ENCODE measurements at places on chromosomes 4 and X. TPM values are rescaled to one million over a fixed set of nuclear protein-coding genes. Genes with fewer than 3 reads are reported as not detected.

DNA sequence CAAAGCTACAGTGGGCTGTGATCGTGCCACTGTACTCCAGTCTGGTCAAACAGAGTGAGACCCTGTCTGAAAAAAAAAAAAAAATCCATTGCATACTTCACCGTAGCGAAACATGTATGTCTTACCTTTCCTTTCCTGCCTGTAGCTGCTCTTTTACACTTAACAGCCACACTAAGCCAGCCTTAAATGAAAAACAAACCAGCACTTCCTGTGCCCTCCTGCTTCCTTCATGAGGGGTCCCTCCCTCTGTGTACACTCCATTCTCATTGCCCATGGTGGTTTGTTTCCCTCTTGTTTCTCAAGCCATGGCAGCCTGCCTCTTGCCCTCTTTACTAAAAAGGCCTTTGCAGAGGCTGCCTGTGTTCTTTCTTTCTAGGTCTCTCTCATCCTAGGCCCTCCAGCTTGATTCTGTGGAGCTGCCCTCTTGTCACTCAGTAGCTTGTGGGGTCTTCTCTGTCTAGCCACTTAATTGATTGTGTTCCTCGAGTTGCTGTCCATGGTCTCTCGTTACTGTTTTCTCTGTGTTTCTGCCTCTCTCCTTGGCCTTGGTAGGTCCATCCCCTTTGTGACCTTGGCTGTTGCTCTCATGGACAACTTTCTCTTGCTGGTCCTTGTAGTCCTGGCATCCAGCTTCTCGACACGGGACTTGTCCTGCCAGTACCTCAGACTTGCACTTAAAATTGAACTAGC is 52.1 kb upstream of the MSANTD1 start:
- no peak for DNase-seq

GRCh38 chrX:39248330-39248729 is 447.1 kb downstream of the MID1IP1 start:
- no peak for DNase-seq

GRCh38 chrX:43557792-43558191 is 98.3 kb upstream of the MAOA start:
- peak; percentile 8 for DNase-seq

DNA sequence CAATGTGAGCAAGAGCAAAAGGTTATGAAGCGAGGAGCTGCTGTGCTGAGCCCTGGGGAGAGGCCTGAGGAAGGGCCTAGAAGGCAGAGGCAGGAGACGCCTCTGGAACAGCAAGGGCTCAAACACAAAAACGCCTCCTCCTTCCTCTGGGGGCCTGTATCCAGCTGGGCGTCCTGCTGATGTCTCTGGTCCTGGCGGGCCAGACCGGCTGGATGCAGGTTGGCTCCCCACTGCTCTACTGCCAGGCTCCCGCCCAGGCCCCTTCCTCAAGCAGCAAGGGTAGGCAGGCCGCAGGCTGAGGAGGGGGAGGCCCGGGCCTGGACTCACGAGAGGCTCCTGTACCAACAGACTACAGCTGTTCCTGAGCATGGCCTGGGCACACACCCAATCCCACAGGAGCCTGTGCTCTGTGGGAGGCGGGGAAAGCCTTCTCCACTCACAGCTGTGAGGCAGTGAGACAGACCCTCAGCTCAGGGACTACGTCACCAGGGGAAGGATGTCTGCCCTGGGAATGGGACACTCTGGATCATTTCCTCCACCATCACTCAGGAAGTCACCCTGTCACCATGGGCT is 2.3 kb downstream of the HAUS7 start:
- no peak for DNase-seq

DNA sequence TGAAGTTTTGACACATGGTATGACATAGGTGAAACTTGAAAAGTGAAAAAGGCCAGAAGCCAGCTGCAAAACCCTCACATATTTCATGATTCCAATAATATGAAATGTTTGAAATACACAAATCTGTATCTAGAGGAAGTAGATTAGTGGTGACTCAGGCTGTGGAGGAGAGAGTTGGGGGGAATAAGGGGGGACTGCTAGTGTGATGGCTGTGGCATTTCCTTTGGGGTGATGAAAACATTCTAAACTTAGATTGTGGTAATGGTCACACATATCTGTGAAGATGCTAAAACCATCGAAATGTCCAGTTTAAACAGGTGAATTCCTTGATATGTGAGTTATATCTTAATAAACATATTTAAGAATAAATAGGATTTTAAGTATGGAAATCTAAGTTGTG is 343.5 kb upstream of the SFRP2 start:
- no peak for DNase-seq

GRCh38 chrX:153365670-153366069 is 31.7 kb downstream of the ZNF275 start:
- DNase-seq, result no peak

GRCh38 chr4:30005995-30006394 is 714.2 kb upstream of the PCDH7 start:
- no peak for DNase-seq

GRCh38 chr4:38322714-38323113 is 341.3 kb upstream of the KLF3 start:
- peak; percentile 26 for DNase-seq

GRCh38 chr4:183766140-183766539 is 107.0 kb downstream of the TRAPPC11 start:
- DNase-seq, result no peak

- no peak for DNase-seq
These were observed 108.8 kb upstream of the MYOZ2 start for GRCh38 chr4:119026662-119027444.

DNA sequence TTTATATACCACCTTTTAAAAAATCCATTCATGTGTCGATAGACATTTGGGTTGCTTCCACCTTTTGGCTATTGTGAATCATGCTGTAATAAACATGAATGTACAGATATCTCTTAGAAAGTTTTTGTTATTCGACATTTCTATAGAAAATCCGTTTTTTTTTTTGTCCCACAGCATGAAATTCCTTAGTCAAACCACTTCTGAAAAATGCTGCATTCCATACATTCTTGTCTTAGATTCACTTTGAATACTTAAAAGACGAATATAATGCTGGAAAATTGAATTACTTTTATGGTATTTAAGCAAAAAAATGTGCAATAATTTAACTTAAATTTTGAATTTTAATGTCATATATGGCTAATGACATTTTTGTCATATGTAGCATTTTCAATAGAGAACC is 1345.5 kb downstream of the TECRL start:
- no peak for DNase-seq

DNA sequence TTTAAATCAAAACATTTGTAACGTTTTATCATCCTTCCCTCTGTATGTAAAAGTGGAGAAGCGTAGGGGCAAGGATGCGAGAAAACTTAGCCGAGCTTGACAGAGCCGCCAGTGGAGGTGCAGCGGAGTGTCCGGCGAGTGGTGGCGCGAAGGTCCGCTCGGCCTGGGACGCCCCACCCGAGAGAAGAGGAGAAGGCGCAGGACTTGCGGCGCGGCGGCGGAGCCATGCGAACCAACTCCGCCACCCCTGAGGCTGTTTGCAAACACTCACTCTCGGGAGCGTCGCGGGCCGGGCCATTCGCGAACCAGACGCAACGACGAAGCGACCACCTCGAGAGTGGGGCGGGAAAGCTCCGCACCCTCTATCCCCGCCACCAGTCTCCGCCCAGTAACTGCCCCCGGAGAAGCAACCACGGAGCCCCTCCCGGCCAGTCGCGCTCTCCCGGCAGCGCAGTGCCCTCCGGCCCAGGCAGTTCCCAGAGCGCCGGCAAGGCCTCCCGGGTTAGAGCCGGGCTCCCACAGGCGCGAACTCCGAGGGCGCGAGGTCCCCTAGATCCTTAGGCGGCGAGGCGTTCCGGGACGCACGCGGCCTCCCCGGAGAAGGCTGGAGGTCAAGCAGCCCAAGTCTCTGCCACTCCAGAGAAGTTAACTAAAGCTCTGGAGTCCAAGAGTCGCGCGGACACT is 2.3 kb upstream of the MAB21L2 start:
- DNase-seq, result no peak

GRCh38 chr4:92305148-92305877 is 1.5 kb downstream of the GRID2 start:
- DNase-seq, result no peak

GRCh38 chrX:78614264-78614663 is 44.9 kb downstream of the RTL3 start:
- no peak for DNase-seq

DNA sequence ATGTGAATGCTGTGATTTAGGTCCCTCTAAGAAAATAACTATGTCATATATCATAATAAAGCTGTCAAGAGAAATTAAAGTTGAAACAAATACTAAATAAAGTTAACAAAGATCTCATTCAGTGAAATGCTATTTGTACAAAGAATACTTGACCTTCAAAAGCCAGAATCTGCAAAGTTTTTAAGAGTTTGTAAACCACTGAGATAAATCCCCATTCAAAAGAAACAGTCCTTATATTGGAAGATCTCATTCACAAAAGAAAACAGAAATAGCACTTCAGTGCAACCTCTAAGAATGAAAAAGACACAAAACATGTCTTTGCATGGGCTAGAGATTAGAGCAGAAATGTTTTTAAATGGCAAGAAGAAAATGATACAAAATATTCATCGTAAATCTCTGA is 149.1 kb upstream of the USP38 start:
- DNase-seq, result no peak

DNA sequence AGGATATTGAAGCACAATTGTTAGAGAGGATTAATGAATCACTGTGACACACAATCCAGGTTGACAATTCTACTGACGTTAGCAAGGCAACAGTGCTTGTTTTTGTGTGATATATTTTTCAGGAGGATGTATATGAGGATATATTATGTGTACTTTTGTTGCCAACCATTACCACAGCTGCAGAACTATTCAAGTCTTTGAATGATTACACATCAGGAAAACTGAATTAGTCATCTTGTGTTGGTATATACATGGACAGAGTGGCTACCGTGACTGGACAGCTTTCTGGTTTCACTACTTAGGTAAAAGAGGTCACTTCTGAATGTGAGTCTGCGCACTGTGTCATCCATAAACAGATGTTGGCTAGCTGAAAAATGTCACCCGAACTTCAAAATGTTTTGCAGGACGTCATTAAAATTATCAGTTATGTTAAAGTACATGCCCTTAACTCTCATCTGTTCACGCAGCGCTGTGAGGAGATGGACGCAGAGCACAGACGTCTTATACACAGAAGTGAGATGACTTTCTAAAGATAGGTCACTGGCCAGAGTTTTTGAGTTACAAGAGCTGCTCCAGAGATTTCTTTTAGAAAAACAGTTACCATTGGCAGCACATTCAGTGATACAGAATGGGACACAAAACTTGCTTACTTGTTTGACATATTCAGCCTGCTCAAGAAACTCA is 69.0 kb downstream of the MRPL1 start:
- no peak for DNase-seq

DNA sequence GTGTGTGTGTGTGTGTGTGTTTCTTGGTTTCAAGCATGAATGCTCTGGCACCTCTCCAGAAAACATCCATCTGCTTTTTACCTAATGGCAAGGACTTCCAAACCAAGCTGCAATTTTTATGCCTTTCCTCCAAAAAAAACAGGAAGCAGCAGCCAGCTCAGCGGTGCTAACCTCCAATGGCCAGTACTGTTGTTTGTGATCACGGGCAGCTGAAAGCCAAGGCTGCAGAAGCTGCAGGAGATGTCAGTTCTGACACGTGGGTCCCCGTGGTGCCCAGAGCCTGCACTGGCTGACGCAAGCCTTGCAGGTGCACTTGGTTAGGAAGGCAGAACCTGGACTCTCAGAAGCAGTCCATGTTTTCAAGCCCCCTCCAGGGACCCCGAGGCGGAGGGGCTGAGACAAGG is 313.6 kb upstream of the DDX53 start:
- peak; percentile 24 for DNase-seq

- no peak for DNase-seq
These were observed 266.1 kb upstream of the GPC4 start for GRCh38 chrX:133681421-133681820.

DNA sequence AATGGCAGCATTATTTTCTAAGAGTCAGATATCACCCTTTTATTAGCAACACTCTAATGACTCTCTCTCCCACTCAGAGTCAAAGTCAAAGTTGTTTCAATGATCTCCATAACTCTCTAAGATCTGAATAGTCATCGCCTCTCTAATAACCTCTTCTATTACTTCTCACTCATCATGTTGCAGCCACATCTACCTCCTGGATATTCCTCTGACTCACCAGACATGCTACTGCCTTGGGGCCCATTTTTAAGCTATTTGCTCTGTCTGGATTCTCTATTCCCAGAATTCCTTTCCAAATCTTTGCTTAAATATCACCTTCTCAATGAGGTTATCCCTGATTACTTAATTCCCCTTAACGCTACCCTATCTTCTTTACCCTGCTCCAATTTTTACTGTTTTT is 391.8 kb upstream of the MAGEB16 start:
- no peak for DNase-seq

GRCh38 chr4:107885865-107886264 is 45.5 kb upstream of the CYP2U1 start:
- DNase-seq, result no peak

DNA sequence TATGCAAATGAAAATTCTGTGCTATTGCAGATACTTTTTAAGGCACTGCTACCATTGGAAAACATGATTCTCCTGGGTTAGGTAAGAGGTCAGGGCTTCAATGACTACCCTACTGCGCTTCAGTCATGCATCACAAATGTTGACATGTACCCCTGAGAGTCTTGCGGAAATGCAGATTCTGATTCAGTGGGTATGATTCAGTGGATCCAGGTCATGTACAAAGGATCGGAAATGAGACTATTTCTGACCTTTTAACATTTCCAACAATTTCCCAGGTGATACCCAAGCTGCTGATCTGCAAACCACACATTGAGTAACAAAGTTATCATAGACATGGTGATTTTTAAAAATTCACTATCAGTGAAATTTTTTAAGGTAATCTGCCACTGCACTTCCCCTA is 62.6 kb downstream of the DDX53 start:
- DNase-seq, result no peak

DNA sequence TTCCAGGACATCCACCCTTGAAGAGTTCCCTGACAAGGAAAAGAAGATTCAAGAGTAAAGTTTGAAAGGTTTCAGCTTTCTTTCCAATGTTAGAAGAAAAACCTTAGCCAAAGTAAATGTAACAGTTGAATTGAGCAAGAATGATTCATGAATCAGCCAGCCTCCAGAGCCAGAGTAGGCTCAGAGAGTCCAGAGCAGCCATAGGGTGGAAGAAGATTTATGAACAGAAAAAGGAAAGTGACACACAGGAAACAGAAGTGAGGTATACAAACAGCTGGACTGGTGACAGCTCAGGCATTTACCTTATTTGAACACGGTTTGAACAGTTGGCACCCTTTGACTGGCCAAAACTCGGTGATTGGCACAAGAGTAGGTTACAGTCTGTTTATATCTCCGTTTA is 63.2 kb downstream of the QDPR start:
- DNase-seq, result peak; percentile 27

GRCh38 chr4:87511500-87511899 is 17.7 kb downstream of the SPARCL1 start:
- no peak for DNase-seq

Gene MND1
- 0.97 TPM for polyA plus RNA-seq

Gene PAGE5
- not detected for polyA plus RNA-seq

Gene PAGE1
- polyA plus RNA-seq, result not detected

Gene NPY5R
- polyA plus RNA-seq, result not detected

Gene ADH7
- not detected for polyA plus RNA-seq

Gene ENPEP
- polyA plus RNA-seq, result 0.14 TPM

Gene L1CAM
- 0.10 TPM for polyA plus RNA-seq

Gene FRMD7
- polyA plus RNA-seq, result not detected

Gene CCKAR
- 0.27 TPM for polyA plus RNA-seq

Data from AG04450 (cell line).